ENCODE measurements at places on chromosomes 2 and 18. TPM values are rescaled to one million over a fixed set of nuclear protein-coding genes. Genes with fewer than 3 reads are reported as not detected.

Gene CFAP65
- not detected for total RNA-seq

Gene SKOR2
- total RNA-seq, result not detected

Gene AOX1
- 2.1 TPM for total RNA-seq

Gene CD28
- total RNA-seq, result 4.2 TPM

Gene CCDC68
- 0.52 TPM for total RNA-seq

Gene GLI2
- 3.1 TPM for total RNA-seq

Gene PSMA8
- total RNA-seq, result not detected

Gene FRZB
- 6.8 TPM for total RNA-seq

Gene SCRN3
- 14.6 TPM for total RNA-seq

Gene MPV17
- 23.0 TPM for total RNA-seq

Gene NYAP2
- total RNA-seq, result 0.52 TPM

Gene RNPEPL1
- 15.7 TPM for total RNA-seq

Gene KDM3A
- total RNA-seq, result 41.2 TPM

Measured in skeletal muscle tissue (tissue), 5 donors.